Activated CD4-positive, CD25-positive, alpha-beta regulatory T cell treated with anti-CD3 and anti-CD28 coated beads, Interleukin-2, amount 50 U/mL, for 72 hours (primary cell): ENCODE measurements at places on chromosomes 2 and 18.

GRCh38 chr2:148885209-148885608 lies 10.2 kb downstream of the KIF5C start:
- DNase-seq: no peak

- no peak for DNase-seq
Observed at GRCh38 chr2:143949121-143949848, 570.6 kb downstream of the ZEB2 start.

- no peak for DNase-seq
Observed at GRCh38 chr2:106332054-106332453, 136.2 kb downstream of the RGPD3 start.

- DNase-seq: no peak
Observed at GRCh38 chr18:55584201-55584600, 3.8 kb downstream of the TCF4 start.

DNA sequence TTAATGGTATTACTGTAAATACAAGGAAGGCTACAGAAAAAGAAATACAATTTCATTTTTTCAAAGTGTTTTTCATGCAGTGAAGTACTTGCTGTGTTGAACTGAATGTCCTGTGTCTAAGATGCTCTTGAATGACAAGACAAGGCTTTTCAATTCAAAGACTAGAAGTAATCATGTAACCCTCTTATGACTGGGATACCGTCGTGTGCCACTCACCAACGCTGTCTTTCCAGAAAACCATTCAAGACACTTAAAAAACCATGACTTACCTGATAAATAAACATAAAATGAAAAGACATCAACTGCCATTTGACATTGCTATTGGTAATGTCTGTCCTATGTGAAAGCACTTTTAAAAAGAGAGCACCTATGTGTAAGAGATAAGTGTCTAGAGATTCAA lies 183.1 kb upstream of the DPP10 start:
- DNase-seq: no peak
